Activated naive CD4-positive, alpha-beta T cell treated with anti-CD3 and anti-CD28 coated beads, Interleukin-2, amount 50 U/mL, for 72 hours (primary cell): ENCODE measurements at places on chromosomes 3 and 15. TPM values are rescaled to one million over a fixed set of nuclear protein-coding genes. Genes with fewer than 3 reads are reported as not detected.

DNA sequence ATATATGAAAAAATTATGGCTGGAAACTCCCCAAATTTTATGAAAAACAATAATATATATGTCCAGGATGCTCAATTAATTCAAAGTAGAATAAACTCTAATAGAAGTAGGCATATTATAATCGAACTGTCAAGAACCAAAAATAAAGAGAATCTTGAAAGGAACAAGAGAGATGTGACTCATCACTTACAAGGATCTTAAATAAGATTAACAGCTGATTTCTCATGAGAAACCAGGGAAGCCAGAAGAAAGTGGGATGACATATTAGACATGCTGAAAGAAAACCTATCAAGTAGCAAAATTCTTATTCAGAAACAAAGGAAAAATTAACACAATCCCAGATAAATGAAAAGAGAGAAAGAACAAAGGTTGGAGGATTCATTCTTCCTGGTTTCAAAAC lies 66.8 kb downstream of the FAIM start:
- no peak for DNase-seq

- DNase-seq = no peak
These were observed 156.5 kb downstream of the PDCD6IP start for GRCh38 chr3:33954956-33955355.

- DNase-seq = peak; percentile 50
These were observed 10.4 kb downstream of the VILL start for GRCh38 chr3:38000965-38001455.

GP5 gene
- 0.43 TPM for total RNA-seq

- no peak for DNase-seq
These were observed 44.5 kb downstream of the POC1A start for GRCh38 chr3:52109611-52110301.

DNA sequence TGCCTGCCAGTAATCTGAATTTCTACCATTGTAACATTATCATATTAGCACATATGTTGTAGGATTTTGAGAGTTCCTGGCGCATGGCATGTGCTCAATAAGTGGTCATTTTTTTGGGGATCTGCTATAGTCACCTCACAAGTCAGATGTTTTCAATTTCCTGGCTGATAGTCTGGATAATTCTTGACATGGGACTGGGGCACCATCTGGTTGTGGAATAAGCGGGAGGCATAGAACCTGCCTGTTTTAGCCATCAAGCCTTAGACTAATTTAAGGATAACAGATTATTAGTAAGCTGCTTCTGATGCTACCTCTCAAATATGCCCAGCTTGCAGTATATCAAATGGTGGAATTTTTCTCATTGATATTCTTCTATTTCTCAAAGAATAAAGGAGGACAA lies 39.1 kb downstream of the GASK1A start:
- DNase-seq = no peak
